ENCODE measurements at places on chromosomes 2 and 18. TPM values are rescaled to one million over a fixed set of nuclear protein-coding genes. Genes with fewer than 3 reads are reported as not detected.

- no peak for DNase-seq
- no peaks in the 10 kb centered on the region for H3K36me3 ChIP-seq
Observed at GRCh38 chr18:27014841-27015240, 149.3 kb upstream of the AQP4 start.

Gene TMEM200C
- 5.8 TPM for total RNA-seq

DNA sequence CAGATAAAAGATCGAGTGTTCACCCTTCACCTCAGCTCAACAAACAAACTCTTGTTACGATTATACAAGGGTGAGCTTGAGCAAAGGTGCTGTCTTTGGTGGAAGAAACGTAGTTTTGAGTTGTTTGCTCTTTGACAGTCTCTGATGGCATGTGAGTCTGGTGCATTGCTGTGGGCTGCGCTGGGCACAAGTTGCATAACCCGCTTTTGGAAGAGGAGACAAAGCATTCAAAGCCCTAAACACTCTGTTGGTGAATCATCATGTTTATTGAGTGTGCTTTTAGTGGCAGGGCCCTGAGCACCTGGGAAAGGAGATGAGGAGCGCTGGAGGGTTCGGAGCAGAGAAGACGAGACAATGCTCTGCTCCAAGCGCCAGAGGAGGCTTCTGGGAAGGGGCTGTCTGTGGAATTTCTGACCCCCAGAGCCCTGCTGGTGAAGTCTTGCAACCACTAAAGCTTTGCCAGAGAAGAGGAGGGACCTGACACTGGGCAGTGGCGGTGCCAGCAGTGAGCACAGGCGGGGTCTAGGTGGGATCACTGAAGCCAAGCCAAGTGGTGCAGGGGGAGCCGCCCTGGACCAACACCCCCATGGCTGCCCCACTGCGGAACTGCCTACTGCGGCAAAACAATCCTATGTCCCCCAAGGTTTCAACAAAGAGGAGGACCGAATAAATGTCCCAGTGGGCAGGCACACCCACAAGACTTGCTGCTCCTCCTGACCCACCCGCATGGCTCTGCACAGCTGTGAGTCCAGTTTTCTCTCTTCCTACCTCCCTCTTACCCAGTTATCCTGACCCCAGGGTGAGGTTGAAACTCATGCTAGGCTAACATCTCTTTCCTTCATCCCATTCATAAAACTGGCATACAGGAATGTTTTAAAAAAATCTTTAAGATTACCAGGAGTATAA is 64.0 kb downstream of the TNFRSF11A start:
- DNase-seq: no peak
- H3K4me1 ChIP-seq: peaks cover 5% of the 10 kb centered on the region
- H3K4me3 ChIP-seq: no peak overlapping the region
- peaks cover 2% of the 10 kb centered on the region for H3K36me3 ChIP-seq
- H3K27me3 ChIP-seq: peaks cover 6% of the 10 kb centered on the region

DNA sequence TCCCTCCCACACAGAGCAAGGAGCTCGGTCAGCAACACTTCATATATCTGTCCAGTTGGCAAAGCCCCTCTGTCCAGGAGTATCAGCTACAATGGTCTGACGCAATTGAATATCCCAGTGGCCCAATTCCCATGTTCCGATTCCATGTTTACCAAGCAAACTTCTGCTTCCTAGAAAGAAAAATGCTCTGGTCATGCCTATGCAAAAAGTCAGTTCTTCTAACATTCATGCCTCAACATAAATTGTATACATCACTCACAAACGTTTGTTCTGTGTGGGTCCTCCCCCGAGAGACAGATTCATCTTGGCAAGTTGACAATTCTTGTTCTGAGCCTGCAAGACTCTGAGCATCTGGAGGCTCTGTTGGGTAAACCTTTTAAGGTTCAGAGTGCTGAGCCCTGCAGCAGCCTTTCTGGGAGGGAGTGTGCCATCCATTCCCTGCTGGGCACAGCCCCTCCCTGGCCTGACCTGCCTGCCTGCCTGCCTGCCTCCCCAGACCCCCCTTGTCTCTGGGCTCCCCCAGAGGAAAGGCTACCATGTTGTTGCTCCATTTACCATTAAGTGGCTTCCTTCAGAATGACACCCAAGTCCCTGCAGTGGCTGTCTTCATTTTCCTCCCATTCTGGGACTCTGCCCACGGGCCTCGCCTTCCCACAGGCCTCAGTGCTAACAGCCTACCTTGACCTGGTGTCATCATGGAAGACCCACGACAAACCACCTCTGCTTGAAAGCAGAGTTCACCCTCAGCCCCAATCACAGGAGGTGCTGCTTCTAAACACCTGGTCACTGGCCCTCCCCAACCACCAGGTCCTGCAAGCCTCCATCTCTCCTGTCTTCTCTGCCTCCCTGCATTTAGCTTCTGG is 37.6 kb upstream of the TAF1B start:
- no peak overlapping the region for H3K27ac ChIP-seq
- DNase-seq: no peak
- no peak overlapping the region for H3K4me3 ChIP-seq
